ENCODE measurements at places on chromosomes 6 and 20.

DNA sequence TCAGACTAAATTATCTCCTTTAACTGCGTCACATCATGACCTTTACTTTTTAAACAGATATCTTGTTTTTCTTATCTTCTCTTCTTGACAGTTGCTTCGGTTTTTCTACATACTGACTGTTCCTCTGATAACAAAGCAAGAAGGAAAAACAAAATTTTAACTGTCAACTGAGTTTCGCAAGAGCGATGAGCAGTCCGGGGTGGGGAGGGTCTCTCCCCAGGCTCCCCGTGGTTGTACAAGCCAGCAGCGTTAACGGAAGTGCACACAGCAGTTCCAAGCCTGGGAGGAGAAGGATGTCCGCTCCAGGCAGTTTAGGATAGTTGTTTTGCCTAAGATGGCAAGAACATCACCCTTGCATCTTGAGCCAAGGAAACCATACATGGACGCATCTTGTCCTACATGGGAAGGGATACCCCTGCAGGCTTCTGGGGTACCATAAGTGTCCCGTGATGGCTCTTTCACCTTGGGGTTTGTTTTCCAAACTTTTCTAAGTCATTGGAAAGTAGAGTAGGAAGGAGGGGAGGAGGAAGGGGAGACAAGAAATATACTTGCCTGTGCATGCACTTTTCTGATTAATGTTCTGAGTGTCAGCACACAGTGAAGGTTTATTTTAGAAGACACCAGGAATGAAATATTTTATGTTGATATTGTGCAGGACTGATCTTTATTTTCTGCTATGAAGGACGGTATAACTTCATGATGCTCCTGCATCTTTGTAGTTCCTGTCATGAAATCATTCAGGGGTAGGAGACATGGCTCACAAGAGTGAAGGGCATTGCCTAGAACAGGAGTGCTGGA, 20.8 kb downstream of the SLC24A3 start:
- no peak for DNase-seq

- no peak for DNase-seq
These were observed 1.9 kb downstream of the TAB2 start for GRCh38 chr6:149319422-149319821.

- no peak for DNase-seq
These were observed 381.5 kb downstream of the TAF4 start for GRCh38 chr20:61684136-61684535.

DNA sequence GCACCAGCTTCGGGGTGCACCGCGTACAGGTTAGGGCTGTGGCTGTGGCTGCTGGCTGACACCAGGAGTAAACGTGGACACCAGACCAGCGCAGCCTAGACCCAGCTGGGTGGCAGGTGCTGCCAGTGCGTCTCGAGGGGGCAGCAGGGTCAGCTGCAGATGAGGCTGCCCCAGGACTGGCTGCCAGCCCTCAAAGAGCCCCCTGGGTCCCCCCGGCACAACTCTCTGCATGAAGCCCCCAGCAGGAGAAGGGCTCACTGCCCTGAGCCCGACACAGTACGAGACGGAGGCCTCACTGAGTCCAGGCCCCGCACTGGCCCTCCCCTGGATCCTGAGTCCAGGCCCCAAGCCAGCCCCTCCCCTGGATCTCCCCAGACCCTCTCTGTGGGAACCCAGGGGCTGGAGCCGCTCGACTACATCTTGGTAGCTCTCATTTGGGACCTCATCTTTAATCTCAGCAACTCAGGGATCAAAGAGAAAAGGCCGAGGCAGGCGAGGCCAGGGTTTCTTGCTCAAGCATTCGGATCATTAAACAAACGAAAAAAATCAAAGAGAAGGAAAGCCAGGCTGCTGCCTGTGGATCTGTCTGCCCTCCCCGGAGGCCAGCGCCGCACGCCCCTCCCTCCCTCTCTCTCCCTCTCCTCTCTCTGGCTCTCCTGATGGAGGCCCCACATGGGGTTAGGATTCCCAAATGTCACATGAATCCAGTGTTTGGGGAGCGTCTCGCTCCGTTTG, 7.0 kb upstream of the NKAIN4 start:
- DNase-seq = no peak

- DNase-seq = no peak
These were observed 693.6 kb downstream of the QKI start for GRCh38 chr6:164108092-164108491.

GRCh38 chr20:16552015-16552414, 21.2 kb downstream of the KIF16B start:
- no peak for DNase-seq

DNA sequence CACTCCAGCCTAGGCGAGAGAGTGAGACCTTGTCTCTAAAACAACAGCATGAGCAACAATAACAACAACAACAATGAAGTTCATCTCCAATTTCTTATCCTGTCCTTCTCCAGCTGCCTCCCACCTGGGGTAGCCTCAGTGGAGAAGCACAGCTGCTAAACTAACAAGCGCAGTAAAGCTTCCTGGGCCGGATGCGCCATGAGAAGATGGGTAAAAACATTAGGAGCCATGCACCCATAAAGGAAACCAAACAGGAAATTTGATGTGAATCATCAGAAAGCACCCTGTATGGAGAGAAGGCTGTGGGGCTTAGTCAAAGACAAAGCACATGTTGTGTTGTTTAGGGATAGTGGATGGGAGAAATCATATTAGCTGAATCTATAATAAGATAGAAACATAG, 61.1 kb upstream of the CCN6 start:
- DNase-seq = peak; percentile 30

- peak; percentile 51 for DNase-seq
These were observed 4.6 kb downstream of the SMIM29 start for GRCh38 chr6:34243901-34244884.
